ENCODE measurements at places on chromosomes 1 and 21.

- no peak for DNase-seq
Observed at GRCh38 chr21:44601596-44602462, 1.4 kb downstream of the KRTAP10-7 start.

- peak; percentile 10 for DNase-seq
Observed at GRCh38 chr1:62906428-62906886, 122.5 kb downstream of the ATG4C start.

DNA sequence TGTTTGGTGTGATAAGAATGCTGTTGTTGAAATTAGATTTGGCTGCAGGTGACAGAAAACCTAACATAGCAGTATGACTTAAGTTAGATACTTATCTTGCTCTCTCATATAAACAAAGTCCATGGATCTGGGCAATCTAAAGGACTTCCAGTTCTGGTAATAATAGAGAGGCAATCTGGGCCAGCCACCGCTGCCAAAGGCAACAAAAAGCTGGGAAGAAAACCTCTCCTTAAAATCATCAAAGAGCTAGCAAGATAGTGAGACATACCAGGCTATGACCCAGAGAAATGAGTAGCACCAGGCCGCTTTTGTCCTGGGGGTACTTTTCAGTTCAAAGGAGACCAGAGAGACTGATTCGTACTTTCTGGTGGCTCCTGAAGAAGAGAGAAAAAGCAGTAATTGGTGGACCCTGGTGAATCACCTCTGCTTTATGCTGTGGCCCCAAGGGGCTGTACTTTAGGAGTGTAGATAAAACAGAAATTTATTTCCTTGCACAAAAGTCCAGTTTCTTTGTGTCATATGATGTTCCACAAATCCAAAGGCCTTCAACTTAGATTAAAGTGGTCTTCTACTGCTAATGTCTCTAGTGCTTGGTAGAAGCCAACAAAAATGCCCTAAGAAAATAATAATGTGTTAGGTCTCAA is 125.4 kb downstream of the TBX19 start:
- no peak for DNase-seq

DNA sequence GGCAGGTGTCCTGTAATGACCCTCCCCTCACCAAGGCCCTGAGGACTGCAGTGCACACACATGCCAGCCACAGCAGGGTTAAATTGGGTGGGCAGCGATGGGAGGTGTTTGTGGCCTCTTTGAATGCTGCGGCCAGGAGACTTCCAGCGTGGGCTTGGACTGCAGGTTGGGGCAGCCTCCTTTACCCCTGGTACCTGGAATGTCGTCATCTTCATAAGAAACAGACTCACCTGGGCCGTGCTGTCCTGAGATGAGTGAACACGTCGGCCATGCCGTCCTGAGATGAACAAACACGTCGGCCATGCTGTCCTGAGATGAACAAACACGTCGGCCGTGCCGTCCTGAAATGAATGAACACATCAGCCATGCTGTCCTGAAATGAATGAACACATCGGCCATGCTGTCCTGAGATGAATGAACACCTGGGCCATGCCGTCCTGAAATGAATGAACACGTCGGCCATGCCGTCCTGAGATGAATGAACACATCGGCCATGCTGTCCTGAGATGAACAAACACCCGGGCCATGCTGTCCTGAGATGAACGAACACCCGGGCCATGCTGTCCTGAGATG is 50.1 kb upstream of the COL6A1 start:
- DNase-seq: no peak

- no peak for DNase-seq
Observed at GRCh38 chr1:153831026-153831425, 55.8 kb downstream of the SLC27A3 start.

DNA sequence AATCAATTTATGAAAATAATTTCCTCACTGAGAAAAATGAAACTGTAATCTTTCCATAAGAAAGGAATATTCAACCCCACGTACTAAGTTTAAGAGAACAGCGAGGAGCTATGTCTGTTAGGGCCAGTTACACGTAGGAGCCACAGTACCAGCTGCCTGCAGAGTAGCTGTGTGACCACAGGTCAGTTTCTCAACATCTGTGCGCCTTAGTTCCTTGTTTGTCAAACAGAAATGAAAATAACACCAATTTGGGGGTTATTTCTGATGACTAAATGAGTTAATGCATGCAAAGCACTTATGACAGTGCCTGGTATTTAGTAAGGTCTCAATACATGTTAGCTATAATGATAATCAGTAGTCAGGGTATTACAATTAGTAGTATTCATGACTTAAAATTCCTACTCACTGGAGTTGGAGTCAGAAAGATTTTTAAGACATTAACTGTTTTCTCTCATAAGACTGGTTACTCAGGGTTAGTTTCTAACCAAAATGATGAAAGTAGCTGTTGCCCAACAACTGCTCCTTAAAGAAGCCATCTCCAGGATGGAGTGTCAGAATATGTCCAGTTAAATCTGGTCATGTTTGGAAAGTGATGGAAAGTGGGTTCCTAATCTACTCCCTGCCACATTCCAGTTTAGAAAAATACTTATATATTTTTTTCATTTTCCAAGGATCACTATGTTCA is 85.8 kb upstream of the ZNF648 start:
- DNase-seq: no peak

GRCh38 chr1:233256191-233256590 is 39.3 kb downstream of the PCNX2 start:
- no peak for DNase-seq

GRCh38 chr21:19340303-19340702 is 936.7 kb upstream of the TMPRSS15 start:
- no peak for DNase-seq

DNA sequence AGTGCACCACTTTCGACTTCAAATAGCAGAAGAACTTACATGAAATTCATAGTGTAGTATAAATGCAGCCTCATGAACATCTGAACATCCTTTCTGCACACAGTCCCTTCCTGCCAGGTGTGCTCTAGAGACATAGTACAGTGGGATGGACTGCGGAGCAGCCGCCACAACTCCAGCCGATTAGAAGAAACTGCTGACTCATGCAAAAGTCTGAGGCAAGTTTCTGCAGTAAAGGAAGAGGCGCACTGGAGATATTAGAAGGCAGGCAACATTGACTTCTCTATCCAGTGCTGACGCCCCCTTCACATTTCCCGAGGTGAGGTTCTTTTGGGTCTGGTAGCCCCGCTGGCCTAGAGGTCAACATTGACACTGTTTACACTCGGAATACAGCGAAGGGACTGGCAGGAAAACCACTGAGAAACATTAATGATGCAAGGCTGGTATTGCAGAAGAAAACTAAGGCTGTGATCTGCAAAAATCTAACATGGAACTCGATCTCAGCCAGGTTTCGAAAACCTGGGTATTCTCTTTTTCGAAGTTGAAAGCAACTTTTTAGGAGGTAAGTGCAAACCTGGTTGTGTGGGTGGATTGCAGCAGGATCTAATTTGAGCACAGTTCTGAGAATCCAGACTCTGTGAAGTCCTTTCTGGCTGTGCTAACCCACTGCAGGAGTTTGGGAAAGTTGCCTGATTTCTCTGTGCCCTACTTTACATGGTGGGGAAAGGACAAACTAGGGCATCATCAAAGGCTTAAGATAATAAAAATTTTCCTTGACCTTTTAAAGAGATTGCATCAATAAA is 90.7 kb downstream of the CDC7 start:
- DNase-seq: peak; percentile 24

- DNase-seq: no peak
Observed at GRCh38 chr1:234069760-234070159, 165.3 kb downstream of the SLC35F3 start.

Data from activated CD8-positive, alpha-beta T cell treated with anti-CD3 and anti-CD28 coated beads for 36 hours (primary cell).